Activated naive CD8-positive, alpha-beta T cell treated with anti-CD3 and anti-CD28 coated beads for 36 hours (primary cell): ENCODE measurements at places on chromosomes 13 and 19. TPM values are rescaled to one million over a fixed set of nuclear protein-coding genes. Genes with fewer than 3 reads are reported as not detected.

- no peak overlapping the region for H3K4me3 ChIP-seq
- DNase-seq = no peak
- no peak overlapping the region for H3K27ac ChIP-seq
- H3K27me3 ChIP-seq = no peaks in the 10 kb centered on the region
- peaks cover 38% of the 10 kb centered on the region for H3K4me1 ChIP-seq
These were observed 2.9 kb downstream of the CYSLTR2 start for GRCh38 chr13:48656608-48657007.

DNA sequence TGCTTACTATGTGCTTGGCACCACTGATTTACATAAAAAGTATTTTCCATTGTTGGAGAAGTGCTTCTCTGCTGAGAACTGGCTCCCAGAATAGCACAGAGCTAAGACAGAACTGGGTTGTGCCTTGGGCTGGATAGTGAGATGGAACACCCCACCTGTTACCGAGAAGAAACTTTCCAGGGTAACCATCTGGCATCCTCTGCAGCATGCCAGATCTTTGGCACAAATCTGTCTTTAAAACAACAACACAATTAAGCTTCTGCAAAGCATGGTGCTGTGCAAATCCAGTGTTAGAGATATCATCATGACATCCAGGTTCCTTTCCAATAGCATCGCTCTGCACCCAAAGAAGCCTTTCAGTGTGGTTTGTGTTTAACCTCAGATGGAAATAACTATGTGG lies 202.5 kb upstream of the RFC3 start:
- no peaks in the 10 kb centered on the region for H3K36me3 ChIP-seq
- no peak overlapping the region for H3K4me3 ChIP-seq
- H3K27me3 ChIP-seq = peaks cover 27% of the 10 kb centered on the region
- no peak for DNase-seq

DNA sequence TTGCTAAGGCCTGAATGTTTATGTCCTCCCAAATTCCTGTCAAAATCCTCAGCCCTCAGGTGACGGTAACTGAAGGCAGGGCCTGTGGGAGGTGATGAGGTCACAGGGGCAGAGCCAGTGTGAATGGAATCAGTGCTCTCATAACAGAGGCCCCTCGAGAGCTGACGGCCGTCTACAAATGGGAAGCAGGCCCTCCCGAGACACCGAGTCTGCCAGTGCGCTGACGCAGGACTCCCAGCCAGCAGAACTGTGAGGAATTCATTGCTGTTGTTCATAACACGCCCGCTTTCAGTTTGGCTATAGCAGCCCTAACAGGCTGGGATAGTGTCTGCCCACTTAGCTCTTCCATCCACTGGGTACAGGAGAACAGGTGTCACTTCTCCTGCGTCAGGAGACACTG lies 41.2 kb downstream of the CARS2 start:
- H3K27me3 ChIP-seq = no peaks in the 10 kb centered on the region
- DNase-seq = no peak
- H3K4me1 ChIP-seq = peaks cover 7% of the 10 kb centered on the region
- H3K27ac ChIP-seq = no peak overlapping the region

GRCh38 chr19:17490411-17490810 lies 20.1 kb downstream of the SLC27A1 start:
- H3K27me3 ChIP-seq = no peaks in the 10 kb centered on the region
- peaks cover 4% of the 10 kb centered on the region for H3K36me3 ChIP-seq
- peaks cover 29% of the 10 kb centered on the region for H3K4me1 ChIP-seq
- DNase-seq = no peak
- H3K27ac ChIP-seq = no peak overlapping the region
- H3K4me3 ChIP-seq = no peak overlapping the region

- peaks cover 9% of the 10 kb centered on the region for H3K4me1 ChIP-seq
- no peaks in the 10 kb centered on the region for H3K36me3 ChIP-seq
- H3K27me3 ChIP-seq = no peaks in the 10 kb centered on the region
- no peak overlapping the region for H3K4me3 ChIP-seq
- no peak for DNase-seq
These were observed 29.6 kb downstream of the PAK4 start for GRCh38 chr19:39155114-39155700.

DNA sequence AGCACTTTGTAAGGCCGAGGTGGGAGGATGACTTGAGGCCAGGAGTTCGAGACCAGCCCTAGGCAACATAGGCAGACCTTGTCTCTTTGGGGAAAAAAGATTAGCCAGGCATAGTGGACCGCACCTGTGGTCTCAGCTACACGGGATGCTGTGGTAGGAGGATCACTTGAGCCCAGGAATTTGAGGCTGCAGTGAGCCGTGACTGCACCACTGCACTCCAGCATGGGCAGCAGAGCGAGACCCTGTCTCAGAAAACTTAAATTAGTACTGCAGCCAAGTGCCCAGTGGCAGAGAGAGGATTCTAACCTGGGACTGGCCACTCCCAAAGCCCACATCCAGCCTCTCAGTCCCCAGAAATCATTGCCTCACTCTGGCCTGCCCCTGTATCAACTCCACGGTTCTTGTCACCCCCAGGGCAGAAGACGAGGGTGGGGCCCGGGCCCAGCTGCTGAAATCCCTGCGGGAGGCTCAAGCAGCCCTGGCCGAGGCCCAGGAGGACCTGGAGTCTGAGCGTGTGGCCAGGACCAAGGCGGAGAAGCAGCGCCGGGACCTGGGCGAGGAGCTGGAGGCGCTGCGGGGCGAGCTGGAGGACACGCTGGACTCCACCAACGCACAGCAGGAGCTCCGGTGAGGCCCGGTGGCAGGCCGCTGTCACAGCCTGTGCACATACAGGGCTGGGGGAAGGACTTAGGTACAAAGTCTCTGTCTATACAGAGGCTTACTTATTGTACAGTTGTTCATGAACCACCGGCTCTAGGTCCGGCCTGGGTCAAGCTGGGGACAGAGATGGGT lies 53.4 kb downstream of the KCNC3 start:
- DNase-seq = no peak
- no peak overlapping the region for H3K27ac ChIP-seq
- no peaks in the 10 kb centered on the region for H3K4me1 ChIP-seq
- H3K36me3 ChIP-seq = no peaks in the 10 kb centered on the region
- H3K27me3 ChIP-seq = peaks cover 19% of the 10 kb centered on the region

DNA sequence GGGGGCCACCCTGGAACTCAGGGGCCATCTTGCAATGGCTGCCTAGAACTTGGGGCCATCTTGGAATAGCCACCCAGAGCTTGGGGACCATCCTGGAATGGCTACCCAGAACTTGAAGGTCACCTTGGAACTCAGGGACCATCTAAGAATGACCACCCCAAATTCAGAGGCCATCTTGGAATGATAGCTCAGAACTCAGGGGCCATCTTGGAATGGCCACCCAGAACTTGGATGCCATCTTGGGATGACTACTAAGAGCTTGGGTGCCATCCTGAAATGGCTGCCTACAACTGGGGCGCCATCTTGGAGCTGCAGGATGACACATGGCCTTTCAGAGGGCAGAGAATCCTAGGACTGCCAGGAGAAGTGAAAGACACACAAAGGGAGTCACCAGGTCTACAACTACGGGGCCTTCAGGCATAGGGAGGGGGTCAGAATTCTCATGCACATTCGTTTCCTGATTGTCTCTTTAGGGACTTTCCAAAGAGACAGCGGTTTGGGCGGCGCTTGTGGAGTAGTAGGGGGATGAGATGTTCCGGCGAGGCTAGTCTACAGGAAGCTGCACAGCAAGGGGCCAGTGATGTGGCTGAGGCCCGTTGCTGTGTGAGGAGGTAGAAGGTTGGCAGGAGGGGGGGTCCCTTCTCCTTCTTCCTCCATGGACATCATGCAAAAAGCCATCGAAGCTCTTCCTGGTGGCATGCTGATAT lies 125.0 kb downstream of the IER2 start:
- no peak overlapping the region for H3K27ac ChIP-seq
- H3K36me3 ChIP-seq = no peaks in the 10 kb centered on the region
- no peak overlapping the region for H3K4me3 ChIP-seq
- H3K27me3 ChIP-seq = peaks cover 4% of the 10 kb centered on the region

DNA sequence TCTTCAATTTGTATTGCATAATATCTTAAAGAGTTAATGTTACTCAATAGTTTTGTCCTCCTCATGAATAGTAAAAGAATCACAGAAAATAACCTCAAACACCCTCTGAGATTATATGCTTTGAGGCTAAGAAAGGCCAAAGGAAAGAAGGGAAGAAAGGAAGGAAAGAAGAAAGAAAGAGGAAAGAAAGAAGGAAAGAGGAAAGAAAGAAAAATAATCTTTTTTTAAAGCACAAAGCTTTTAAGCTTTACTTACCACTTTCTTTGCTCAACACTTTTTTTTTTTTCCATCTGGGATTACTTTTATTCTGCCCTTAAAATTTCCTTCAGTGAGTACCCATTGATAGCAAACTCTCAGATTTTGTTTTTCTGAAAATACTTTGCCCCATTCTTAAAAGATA lies 369.1 kb downstream of the FGF9 start:
- H3K36me3 ChIP-seq = peaks cover 15% of the 10 kb centered on the region
- H3K27ac ChIP-seq = no peak overlapping the region
- DNase-seq = no peak
- H3K4me1 ChIP-seq = peaks cover 12% of the 10 kb centered on the region

DNA sequence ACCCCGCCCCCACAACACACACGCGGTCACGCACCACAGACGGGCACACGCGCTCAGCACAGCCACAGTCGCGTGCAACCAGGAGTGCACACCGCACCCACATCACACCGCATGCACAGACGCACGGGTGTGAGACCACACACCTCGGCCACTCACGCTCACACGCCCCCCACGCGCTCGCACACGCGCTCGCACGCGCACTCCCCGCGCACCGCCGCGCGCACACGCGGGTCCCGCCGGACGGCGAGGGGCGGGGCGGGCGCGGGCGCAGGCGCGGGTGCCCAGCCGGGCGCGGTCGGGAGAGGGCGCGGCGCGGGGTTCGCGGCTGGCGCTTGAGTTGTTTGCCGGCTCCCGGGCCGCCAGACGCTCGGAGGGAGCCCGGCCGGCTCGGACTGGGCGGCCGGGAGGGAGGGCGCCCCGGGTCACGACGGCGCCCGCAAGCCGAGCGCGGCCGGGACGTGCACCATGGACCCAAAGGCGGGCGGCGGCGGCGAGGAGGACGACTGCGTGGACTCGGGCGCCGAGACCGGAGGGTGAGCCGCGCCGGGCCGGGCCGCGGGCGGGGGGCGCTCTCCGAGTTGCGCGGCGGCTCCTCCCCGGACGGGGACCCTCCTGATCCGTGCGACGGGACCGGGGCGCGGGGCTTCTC lies at the start of gene FAM124A:
Gene FAM124A (plus strand): TSS at position 362 of the 649 bp plus-strand sequence. CDS start 104 bp downstream, at position 466.
- peak within 1 kb of the TSS; percentile 69 for H3K4me3 ChIP-seq
- peak; percentile 72 for DNase-seq
- peaks cover 2% of the 10 kb centered on the region for H3K4me1 ChIP-seq
- no peaks in the 10 kb centered on the region for H3K36me3 ChIP-seq
- no peak within 1 kb of the TSS for H3K27ac ChIP-seq
- peaks cover 57% of the 10 kb centered on the region for H3K27me3 ChIP-seq

DNA sequence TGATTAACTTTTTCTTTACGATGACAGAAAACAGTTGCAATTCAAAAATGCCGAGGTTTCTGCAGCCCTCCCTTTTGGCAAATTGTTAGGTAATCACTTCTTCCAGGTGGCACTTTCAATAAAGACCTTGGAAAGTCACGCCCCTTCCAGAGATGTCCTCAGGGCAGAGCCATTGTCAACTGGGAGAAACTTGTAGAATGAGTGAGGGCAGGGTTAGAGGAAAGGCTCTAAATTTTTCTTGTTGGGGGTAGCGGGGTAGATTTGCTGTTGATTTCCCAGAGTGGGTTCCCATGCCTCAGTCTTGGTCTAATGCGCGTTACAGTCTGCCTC lies 421.1 kb downstream of the FGF9 start:
- DNase-seq = no peak
- peak overlapping the region; percentile 8 for H3K27ac ChIP-seq
- no peaks in the 10 kb centered on the region for H3K27me3 ChIP-seq
- H3K36me3 ChIP-seq = peaks cover 47% of the 10 kb centered on the region
- peaks cover 6% of the 10 kb centered on the region for H3K4me1 ChIP-seq

DNA sequence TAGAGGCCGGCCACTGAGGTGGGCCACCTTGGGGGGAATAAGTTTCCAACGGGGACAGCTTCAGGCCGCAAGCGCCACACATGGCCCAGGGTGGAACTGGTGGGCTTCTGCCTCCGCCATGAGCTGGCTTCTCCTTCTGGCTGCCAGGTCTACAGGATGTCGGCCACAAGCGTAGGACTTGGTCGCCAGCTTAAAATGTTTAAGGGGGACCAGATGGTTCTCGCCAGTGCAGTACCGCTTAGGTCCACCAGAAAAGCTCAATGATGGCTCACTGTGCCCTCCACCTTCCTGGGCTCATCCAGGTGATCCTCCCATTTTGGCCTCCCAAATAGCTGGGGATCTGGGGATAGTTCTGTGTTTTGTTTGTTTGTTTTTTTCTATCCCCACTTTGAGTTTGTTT lies 38.7 kb upstream of the ZNF254 start:
- H3K27ac ChIP-seq = no peak overlapping the region
- DNase-seq = no peak
- no peak overlapping the region for H3K4me3 ChIP-seq
- peaks cover 61% of the 10 kb centered on the region for H3K36me3 ChIP-seq
- H3K4me1 ChIP-seq = no peaks in the 10 kb centered on the region

GRCh38 chr19:52640916-52641315 lies 2.8 kb upstream of the ZNF83 start:
- no peak overlapping the region for H3K4me3 ChIP-seq
- H3K4me1 ChIP-seq = peaks cover 11% of the 10 kb centered on the region
- peaks cover 47% of the 10 kb centered on the region for H3K36me3 ChIP-seq

GRCh38 chr19:56692206-56692895 lies 20.8 kb upstream of the ZNF835 start:
- H3K4me1 ChIP-seq = no peaks in the 10 kb centered on the region
- H3K4me3 ChIP-seq = no peak overlapping the region
- H3K27me3 ChIP-seq = no peaks in the 10 kb centered on the region
- no peak overlapping the region for H3K27ac ChIP-seq
- no peak for DNase-seq

GRCh38 chr13:104320446-104320845 lies 1254.2 kb upstream of the SLC10A2 start:
- no peaks in the 10 kb centered on the region for H3K36me3 ChIP-seq
- DNase-seq = no peak
- no peak overlapping the region for H3K27ac ChIP-seq
- H3K27me3 ChIP-seq = no peaks in the 10 kb centered on the region

DNA sequence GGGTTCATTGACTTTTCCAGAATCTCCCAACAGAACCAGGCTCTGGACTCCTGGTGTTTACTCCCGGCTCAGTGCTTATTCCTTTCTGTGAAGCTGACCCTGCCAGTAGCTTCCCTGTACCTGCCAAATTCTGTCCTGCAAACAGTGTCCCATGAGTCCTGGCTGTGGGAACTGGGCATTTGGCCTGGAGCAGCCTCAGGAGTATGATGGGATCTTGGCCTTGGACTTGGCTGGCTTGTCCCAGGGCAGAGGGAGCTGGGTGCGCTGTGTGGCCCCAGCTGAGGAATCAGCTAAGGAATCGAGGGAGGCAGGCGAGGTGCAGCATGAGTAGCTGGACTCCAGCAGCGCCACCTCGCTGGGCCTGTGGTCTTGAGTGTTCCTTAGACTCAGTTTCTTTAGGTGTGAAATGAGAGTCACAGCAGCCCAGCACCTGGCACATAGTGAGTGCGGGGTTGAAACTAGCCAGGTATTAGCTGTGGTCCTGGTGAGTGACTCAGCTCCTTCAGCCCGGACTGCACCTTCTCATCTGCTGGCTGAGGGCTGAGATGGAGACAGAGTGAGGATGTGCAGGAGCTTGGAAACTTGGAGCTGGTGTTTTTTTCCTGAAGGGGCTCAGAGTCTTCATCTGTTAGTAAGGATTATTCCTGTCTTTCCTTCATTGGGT lies 10.4 kb downstream of the CLASRP start:
- no peak overlapping the region for H3K4me3 ChIP-seq
- peaks cover 26% of the 10 kb centered on the region for H3K36me3 ChIP-seq
- H3K4me1 ChIP-seq = peaks cover 31% of the 10 kb centered on the region

The ZNF497 gene
- total RNA-seq = 1.7 TPM

The ZNF470 gene
- 4.3 TPM for total RNA-seq
